ENCODE measurements at places on chromosomes 1 and 21. TPM values are rescaled to one million over a fixed set of nuclear protein-coding genes. Genes with fewer than 3 reads are reported as not detected.

The TLR5 gene
- under 0.01 TPM for total RNA-seq

The BSDC1 gene
- total RNA-seq: 50.8 TPM

The KIF26B gene
- total RNA-seq: 0.83 TPM

The KIF21B gene
- total RNA-seq: 0.36 TPM

The IGFN1 gene
- not detected for total RNA-seq

The NCF2 gene
- total RNA-seq: 2.8 TPM

The SPRR2F gene
- not detected for total RNA-seq

The KLHDC8A gene
- total RNA-seq: not detected

The OR10Z1 gene
- total RNA-seq: not detected

The S100A7 gene
- total RNA-seq: not detected

DNA sequence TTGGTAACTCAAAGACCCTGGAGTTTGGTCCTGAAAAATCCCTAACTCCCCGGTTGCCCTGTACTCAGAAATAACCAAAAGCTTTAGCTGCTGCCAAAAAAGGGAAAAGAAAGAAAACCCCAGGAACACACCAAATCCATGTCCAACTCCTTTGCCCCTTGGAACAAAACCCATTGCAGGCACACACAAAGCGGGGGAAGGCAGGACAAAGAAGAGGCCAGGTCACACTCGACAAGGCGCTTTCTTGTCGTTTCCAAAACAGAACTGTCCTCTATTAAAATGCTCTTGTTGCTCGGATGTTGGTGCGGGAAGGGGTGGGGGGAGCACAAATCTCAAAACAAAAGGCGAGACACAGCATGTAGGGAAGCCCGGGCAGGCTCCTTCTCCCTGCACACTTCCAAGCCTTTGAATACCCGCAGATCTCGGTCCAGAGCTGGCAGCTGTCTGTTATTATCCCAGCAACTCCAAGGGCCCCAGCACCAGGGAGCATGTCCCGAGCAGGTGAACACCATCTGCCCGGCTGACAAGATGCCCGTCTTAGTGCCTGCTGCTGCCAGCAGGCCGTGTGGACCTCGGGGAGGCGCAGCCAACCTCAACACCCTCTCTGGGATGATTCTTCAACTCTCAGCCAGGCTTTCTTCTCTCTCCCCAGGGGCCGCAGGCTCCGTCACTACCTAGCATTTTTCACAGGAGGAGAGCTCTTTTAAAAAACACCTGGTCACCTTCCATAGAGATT is 96.4 kb downstream of the SSBP3 start:
- no peak overlapping the region for H3K4me3 ChIP-seq
- H3K36me3 ChIP-seq: no peaks in the 10 kb centered on the region
- no peak for DNase-seq
- peaks cover 18% of the 10 kb centered on the region for H3K4me1 ChIP-seq
- no peaks in the 10 kb centered on the region for H3K27me3 ChIP-seq
- H3K27ac ChIP-seq: no peak overlapping the region

DNA sequence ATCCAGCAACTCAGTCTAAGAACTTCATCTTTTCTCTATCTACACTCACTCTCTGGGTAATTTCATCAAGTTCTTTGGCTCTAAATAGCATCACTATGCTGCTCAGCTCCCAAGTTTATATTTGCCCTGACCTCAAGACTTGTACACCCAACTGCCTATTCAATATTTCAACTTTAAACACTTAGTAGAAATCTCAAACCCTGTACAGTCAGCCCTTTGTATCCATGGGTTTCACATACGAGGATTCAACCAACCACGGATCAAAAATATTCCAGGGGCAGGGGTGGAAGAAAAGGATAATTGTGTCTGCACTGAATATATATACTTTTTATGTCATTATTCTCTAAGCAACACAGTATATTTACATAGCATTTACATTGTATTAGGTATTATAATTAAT is 13.9 kb downstream of the ASH1L start:
- no peak for DNase-seq
- H3K4me3 ChIP-seq: no peak overlapping the region
- no peak overlapping the region for H3K27ac ChIP-seq
- H3K27me3 ChIP-seq: no peaks in the 10 kb centered on the region
- peaks cover 4% of the 10 kb centered on the region for H3K36me3 ChIP-seq

GRCh38 chr1:3093898-3094626 is 25.1 kb downstream of the PRDM16 start:
- H3K27ac ChIP-seq: no peak overlapping the region
- H3K27me3 ChIP-seq: no peaks in the 10 kb centered on the region
- H3K36me3 ChIP-seq: no peaks in the 10 kb centered on the region

GRCh38 chr1:17212487-17213121 is 7.7 kb downstream of the PADI1 start:
- H3K27ac ChIP-seq: peak overlapping the region; percentile 21
- peaks cover 6% of the 10 kb centered on the region for H3K27me3 ChIP-seq

DNA sequence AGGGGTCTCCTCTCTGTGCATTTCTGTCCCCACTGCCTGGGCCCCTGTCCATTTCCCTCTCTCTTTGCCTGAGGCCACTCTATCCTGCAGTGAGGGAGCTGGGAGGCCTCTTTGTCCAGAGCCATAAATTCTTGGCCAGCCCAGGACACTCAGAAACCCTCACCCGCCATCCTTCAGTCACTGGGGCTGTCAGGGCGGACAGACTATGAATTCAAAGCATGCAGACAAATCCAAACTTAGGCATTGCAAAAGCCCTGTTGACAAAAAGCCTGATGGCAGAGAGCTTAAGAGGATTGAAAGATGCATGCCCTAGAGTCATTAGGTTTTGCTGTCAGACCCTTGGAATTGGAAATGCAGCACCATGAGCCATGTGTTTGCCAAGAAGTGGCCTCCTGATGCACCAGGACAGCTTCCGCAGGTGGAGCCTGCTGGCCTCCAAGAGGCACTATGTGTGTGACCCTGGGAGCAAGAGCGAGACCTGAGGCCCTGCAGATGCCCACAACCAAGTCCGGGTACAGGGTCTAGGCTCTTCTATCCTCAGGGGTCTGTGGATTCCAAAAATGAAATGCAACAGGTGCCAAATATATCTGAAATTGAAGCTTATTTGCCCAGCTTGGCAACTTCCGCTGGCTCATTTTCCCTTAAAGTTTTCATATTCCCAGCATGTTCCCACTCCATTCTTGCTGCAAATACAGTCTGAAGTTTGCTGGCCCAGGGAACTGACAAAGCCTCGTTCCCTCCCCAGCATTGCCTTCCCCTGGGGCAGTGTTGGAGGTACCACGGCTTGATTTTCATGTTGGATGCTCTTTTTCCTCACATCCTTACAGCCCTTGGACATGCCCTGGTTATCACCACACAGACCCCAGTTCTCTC is 177.9 kb downstream of the PGBD5 start:
- H3K4me1 ChIP-seq: peaks cover 10% of the 10 kb centered on the region
- H3K27me3 ChIP-seq: no peaks in the 10 kb centered on the region
- no peak overlapping the region for H3K27ac ChIP-seq
- no peak overlapping the region for H3K4me3 ChIP-seq
- no peak for DNase-seq
- peaks cover 53% of the 10 kb centered on the region for H3K36me3 ChIP-seq

DNA sequence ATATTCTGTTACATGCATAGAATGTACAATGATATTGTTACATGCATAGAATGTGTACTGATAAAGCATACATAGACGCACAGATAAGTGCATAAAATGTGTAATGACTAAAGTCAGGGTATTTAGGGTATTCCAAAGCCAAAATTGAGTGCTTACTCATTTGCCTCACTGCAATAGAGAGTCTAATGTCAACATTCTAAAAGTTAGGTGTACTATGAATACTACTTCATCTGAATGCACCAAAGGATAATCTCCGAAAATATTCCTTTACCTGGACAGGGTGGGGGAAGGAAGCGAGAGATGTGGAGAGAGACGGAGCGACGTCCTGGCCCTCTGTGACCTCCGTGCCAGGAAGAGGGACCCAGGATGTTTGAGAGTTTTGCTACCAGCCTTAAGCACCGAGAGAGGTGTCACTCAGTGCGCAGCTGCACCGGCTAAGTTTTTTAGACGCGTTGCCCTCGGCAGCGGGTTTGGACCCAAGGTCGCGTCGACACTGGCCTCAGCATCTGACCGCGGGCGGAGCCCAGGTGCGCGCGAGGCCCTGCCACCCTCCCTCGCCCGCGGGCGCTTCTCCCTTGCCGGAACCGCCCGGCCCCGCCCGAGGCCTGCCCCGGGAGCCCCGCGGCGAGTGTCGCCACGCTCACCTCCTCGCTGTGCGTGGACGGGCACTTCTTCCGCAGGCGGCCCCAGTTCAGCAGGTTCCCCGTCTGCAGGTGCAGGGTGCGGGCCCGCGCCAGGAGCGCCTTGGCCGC is 660 bp downstream of the GCLM start:
- H3K4me3 ChIP-seq: peak overlapping the region; percentile 74
- no peak for DNase-seq

- H3K4me3 ChIP-seq: no peak overlapping the region
- H3K36me3 ChIP-seq: no peaks in the 10 kb centered on the region
- peaks cover 1% of the 10 kb centered on the region for H3K4me1 ChIP-seq
- no peak overlapping the region for H3K27ac ChIP-seq
Measured at GRCh38 chr1:204581759-204582158, 65.6 kb downstream of the MDM4 start.

GRCh38 chr1:207831517-207832327 is 79.2 kb downstream of the CD34 start:
- H3K4me3 ChIP-seq: no peak overlapping the region
- H3K27ac ChIP-seq: no peak overlapping the region
- H3K4me1 ChIP-seq: peaks cover 5% of the 10 kb centered on the region
- peak; percentile 75 for DNase-seq
- H3K36me3 ChIP-seq: no peaks in the 10 kb centered on the region

DNA sequence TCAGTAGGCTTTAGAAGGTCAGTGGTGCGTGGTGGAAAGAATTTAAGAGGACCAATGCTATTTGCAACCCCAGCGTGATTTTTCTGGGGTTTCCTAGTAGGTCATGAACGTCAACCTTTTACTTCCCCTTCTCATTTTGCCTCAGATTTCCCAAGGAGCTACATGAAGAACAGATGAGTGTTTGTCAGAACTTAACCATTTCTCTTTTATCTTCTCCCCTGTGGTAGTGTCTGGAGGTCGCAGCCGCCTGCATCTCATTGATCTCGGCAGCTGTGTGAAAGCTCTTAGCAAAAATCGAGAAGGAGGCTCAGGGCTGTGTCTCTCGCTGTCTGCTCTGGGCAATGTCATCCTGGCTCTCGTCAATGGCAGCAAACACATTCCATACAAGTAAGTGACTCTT is 491.1 kb downstream of the KIF26B start:
- DNase-seq: no peak
- H3K4me1 ChIP-seq: no peaks in the 10 kb centered on the region
- H3K4me3 ChIP-seq: no peak overlapping the region
- H3K27me3 ChIP-seq: no peaks in the 10 kb centered on the region

- no peaks in the 10 kb centered on the region for H3K27me3 ChIP-seq
- no peak overlapping the region for H3K4me3 ChIP-seq
- no peaks in the 10 kb centered on the region for H3K36me3 ChIP-seq
- no peak for DNase-seq
- H3K4me1 ChIP-seq: peaks cover 11% of the 10 kb centered on the region
Measured at GRCh38 chr21:36803816-36804439, 105.0 kb downstream of the SIM2 start.

DNA sequence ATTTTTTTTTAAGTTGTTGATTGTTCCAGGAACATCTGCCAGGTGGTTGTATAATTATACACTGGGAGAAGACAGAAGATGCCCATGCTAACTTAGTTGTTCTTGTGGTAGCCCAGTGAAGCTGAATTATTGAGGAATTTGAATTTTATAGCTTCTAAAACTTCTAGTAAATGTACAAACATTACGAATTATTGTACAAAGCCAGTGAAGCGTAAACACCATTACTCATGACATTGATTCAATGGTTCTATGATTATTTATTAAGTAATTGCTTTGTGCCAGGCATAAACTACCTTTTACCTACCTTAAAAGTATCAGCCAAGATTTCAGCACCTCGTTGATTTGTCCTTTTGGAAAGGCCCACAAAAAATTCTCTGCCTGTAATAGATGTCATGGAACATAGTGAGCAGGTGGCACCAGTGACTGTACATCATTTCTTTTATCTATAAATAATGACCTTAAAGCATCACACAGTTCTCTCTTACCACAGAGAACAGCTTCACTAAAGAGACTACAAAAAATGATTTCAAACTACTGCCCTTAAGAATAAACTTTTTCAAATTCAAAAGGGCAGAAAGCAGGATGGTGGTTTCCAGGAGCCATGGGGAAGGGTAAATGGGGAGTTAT is 74.9 kb upstream of the BCL10 start:
- H3K36me3 ChIP-seq: peaks cover 19% of the 10 kb centered on the region
- DNase-seq: no peak
- H3K4me1 ChIP-seq: peaks cover 2% of the 10 kb centered on the region
- H3K4me3 ChIP-seq: no peak overlapping the region
- no peak overlapping the region for H3K27ac ChIP-seq

GRCh38 chr1:171220081-171220420 is 28.2 kb upstream of the FMO1 start:
- peaks cover 18% of the 10 kb centered on the region for H3K4me1 ChIP-seq
- H3K27me3 ChIP-seq: no peaks in the 10 kb centered on the region
- no peak overlapping the region for H3K4me3 ChIP-seq

DNA sequence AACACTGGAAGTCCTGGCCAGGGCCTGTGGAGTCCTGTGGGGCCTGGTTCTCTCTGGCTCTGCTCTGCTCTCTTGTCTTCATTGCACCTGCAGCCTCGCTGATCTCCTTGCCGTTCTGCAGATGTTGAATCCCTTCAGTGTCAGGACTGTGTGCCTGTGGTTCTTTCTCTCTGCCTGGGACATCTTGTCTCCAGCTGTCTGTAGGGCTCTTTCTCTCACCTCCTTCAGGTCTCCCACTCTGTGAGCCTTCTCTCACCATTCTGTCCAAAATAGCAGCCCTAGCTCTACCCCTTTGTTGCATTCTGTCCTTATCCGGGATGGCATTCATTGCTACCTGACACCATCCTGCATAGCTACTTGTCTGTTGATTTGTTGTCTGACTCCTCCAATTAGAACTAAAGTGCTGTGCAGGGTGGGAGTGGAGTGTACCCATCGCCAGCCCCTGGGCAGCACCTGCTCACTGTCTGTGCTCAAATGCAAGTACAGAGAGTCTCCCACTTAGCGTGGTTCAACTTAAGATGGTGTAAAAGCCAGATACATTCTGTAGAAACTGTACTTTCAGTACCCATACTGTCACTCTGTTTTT is 8.9 kb downstream of the PGBD2 start:
- peaks cover 31% of the 10 kb centered on the region for H3K36me3 ChIP-seq
- no peaks in the 10 kb centered on the region for H3K4me1 ChIP-seq
- no peak overlapping the region for H3K4me3 ChIP-seq
- DNase-seq: no peak

GRCh38 chr1:200668514-200669313 is 993 bp downstream of the DDX59 start:
- H3K27me3 ChIP-seq: no peaks in the 10 kb centered on the region
- DNase-seq: no peak
- H3K4me3 ChIP-seq: peak overlapping the region; percentile 73
- peaks cover 3% of the 10 kb centered on the region for H3K4me1 ChIP-seq
- H3K27ac ChIP-seq: 0 out of 2 replicates have a peak overlapping the region, but pooled peaks have one; percentile 14
